ENCODE measurements at places on chromosomes 7 and 10.

GRCh38 chr10:126921974-126922525 is 16.8 kb downstream of the DOCK1 start:
- no peak for DNase-seq

DNA sequence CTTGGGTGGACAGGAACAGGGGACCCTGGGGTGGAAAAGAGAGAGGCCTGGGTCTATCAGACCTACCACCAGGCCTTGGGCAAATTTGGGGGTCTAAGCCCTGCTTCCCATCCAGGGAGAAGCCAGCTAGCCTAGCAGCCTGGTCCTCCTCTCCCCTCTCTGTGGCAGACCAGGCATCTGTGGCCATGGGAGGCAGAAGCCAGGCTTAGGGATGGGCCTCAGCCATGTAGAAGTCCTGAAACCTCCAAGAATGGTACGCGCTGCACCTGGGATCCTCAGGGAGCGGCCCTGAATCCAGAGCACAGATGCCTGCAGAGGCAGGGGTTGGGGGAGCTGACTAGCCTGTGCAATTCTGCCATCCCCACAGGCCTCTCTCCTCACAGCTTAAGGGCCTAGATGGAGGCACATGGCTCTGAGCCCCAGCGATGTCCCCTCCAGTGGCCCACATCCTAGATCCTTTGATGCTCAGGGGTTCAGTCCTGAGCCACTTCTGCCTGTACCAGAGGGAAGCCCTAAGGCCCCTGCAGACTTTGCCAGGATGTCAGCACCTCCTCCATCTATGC is 21.2 kb downstream of the GRID1 start:
- DNase-seq, result no peak

DNA sequence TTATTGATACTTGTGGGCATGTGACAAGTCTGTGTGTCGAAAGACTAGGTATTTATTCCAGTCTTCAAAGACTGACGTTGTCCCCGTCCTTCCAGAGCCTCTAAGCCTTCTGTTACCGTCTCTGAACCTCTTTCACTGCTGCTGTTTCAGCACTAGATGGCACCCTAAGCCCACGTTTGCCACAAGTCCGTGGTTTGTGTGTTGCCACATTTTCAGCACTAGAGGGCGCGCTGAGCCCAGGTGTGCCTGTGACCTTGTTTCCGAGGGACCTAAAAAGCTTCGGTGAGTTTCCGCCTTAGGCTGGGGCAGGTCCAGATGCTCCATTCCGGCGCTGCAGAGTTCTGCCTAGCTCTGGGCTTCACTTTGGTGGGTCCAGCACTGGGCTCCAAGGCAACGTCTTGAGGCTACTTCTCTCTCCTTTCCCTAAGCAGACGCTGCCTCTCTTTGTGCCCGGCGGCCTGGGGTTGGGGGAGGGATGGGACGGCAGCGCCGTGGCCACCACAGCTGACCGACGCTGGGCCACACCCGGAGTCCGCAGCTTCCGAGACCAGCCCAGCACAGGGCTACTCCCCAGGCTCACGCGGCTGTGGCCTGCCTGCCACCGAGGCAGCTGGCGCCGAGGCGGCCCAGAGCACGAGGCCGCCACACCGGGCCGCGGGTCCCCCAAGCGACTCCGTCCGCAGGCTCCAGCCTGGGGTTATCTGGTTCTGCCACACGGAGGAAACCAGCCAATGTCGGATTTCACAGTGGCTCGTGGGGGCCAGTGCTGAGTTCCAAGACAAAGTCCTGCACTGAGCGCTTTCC is 520.2 kb downstream of the REEP3 start:
- peak; percentile 85 for DNase-seq

- DNase-seq, result no peak
These were observed 158.1 kb upstream of the PLXDC2 start for GRCh38 chr10:19658131-19658530.

GRCh38 chr10:30903397-30904138 is 128.1 kb downstream of the ZNF438 start:
- DNase-seq, result no peak

GRCh38 chr10:44788147-44789129 is 122.7 kb upstream of the TMEM72 start:
- DNase-seq, result no peak

DNA sequence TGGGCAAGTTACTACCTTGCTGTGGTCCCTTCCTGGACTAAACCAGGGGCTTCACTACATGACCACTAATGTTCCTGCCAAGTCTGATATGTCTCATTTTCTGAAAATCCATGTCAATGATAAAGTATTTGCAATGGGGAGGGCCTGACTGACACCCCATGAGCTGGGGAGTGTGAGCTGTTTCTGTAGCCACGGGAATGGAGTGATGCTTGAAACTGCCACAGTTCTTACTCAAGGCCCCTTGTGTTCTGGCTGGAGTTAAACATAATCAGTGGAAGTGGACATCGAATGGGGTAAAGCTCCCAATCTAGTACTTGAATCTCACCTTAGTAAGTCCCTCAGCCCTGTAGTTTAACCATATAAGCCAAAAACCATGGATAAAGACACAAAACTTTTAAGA is 61.9 kb upstream of the PDLIM1 start:
- DNase-seq, result no peak

DNA sequence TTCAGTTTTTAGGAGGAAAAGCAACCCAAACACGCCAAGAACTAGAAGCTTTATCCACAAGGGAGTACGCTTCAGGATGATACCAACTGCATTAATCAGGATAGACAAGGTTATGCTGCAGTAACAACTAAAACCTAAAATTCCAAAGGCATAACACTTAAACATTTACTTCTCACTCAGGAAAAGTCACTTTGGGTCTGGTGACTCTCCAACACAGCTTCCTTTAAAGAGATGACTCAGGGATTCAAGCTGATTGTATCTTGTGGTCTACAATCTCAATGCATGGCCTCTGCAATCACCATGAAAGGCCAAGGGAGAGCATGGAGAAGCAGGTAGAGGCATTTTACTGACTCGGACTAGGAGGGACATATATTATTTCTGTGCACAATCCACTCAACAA is 315.8 kb downstream of the KCNMA1 start:
- DNase-seq, result no peak

DNA sequence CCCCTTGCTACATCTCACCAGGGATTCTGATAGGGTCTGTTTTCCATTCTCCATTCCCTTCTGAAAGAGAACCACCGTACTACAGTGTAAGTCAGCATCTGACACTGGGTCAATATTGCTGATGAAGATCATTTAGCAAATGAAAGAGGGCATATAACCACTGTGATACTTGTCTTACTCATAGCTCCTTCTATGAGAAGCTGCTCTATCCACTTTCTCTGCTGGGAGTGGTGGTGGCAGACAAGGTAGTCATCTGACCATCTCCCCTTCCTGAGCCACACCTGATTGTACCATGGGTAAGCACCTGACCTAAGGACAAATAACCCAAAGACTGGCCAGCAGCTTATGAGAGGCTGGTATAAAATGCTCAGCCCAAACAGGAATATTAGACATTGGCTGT is 220.4 kb downstream of the DOCK4 start:
- DNase-seq, result no peak

DNA sequence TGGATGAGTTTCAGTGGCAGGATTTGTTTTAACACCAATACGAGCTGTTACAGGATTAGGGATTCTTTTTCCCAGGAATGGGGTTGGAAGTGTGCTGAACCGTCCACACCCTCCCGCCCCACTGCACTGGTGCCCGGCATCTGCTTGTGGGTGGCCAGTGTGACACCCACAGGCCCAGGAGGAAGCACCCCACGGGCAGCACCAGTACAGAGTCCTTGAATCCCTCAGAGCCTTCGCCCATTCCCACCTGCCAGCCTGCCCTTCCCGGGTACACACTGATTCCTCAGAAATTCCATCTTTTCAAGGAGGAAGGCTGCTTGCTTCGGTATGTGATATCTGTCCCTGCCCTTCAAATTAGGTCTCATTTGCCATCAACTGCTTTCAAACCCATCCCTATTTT is 15.4 kb downstream of the INSIG1 start:
- DNase-seq, result no peak

DNA sequence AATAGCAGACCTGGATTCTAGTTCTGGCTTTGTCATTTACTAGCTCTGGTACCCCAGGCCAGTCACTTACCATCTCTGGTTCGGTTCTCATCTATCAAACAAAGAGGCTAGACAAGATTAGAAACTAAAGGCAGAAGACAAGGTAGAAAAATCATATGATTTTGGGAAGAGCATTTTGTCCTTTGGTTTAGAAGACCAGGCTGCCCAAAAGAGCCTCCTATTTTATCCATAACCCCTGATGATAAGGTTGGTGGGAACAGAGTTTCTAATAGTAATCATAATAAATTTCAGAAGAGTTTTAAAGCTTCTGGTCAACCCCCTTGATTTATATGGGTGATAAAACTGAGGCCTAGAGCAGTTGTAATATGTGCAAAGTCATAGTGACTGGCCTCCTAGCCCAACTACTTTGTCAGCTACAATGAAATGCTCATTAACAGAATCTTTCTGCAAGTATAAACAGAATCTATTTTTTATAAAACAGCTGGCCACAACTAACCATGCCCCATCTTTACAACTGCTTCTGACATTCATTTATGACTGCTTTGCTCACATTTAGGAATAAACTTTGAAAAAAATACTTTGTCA is 23.4 kb downstream of the COX15 start:
- DNase-seq, result no peak

- no peak for DNase-seq
These were observed 3.3 kb downstream of the MYOF start for GRCh38 chr10:93478873-93479272.

DNA sequence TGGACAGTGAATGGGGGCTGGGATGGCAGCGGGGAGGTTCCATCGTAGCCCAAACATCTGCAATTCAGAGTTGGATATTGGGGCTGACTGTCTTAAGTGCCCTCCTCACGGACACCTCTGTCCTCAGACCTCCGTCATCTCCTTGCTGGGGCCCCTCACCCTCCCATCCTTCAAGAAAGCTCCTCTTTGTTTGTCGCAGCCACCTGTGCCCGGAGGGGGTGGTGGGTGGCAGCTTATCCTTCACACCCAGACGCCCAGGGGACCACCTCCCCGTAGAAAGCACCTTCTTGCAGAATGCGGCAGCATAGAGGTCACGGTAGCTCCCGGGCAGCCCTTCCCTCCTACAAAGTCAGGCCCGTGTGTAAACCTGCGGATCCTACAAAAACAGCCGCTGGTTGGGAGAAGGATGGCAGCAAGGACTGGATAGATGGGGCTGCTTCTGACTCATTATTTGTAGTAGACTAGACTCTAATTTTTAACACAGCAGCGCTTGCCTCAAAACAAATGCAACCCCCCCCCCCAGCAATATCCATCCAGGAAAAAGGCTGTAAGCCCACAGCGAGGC is 1.3 kb upstream of the PTPRN2 start:
- DNase-seq, result no peak

- no peak for DNase-seq
These were observed 135.1 kb downstream of the CHN2 start for GRCh38 chr7:29329686-29330085.

GRCh38 chr10:69685802-69686585 is 55.9 kb downstream of the FAM241B start:
- DNase-seq, result no peak

DNA sequence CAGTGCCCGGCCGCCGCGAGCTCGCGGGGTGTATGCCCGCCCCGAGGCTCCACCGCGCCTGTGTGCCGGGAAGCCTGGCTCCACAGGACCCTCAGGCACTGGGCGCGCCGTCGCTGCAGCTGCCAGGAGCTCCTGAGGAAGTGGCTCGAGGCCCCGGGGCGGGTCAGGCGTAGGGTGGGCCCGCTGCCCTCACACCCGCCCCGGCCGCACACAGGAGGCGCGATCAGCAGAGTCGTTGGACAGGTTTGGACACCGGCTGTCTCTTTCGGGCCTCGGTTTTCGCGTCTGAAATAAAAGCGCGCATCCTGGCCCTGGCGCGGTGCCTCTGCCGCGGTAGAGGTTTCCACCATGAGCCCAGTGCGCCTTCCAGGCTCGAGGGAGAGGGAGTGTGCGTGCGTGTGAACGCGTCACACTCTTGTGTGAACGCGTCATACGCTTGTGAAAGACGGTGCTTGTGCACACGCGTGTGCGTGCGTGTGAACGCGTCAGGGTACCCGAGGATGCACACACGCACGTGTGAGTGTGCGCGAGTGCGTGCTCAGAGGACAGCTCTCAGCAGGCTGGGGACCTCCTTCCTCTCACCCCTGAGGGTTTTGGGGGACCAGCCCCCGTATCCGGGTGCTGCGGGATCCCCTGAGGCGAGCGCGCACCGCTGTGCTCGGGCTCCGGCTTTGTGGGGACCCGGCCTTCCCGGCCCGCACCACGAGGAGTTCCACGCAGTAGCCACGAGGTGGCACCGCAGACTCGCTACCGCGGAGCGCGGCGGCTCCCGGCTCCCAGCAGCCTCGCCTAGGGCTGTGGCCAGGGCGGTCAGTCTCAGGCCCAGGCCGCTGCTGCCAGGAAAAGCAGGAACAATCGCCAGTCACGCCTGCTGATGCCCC is 83.8 kb downstream of the BMS1 start:
- DNase-seq, result peak; percentile 27
